ENCODE measurements at places on chromosomes 4 and X.

GRCh38 chr4:89268679-89269078 is 38.9 kb downstream of the GPRIN3 start:
- peaks cover 18% of the 10 kb centered on the region for H3K4me1 ChIP-seq
- no peak overlapping the region for H3K27ac ChIP-seq
- no peak overlapping the region for H3K4me3 ChIP-seq
- no peaks in the 10 kb centered on the region for H3K27me3 ChIP-seq
- H3K36me3 ChIP-seq: no peaks in the 10 kb centered on the region

GRCh38 chr4:162684371-162684700 is 482.4 kb downstream of the NAF1 start:
- no peak overlapping the region for H3K27ac ChIP-seq
- no peak overlapping the region for H3K4me3 ChIP-seq
- no peaks in the 10 kb centered on the region for H3K27me3 ChIP-seq
- H3K36me3 ChIP-seq: no peaks in the 10 kb centered on the region
- no peak for DNase-seq

GRCh38 chrX:121579016-121579760 is 531.8 kb downstream of the GLUD2 start:
- no peaks in the 10 kb centered on the region for H3K4me1 ChIP-seq
- H3K36me3 ChIP-seq: no peaks in the 10 kb centered on the region
- H3K4me3 ChIP-seq: no peak overlapping the region
- no peak for DNase-seq
- H3K27ac ChIP-seq: no peak overlapping the region

DNA sequence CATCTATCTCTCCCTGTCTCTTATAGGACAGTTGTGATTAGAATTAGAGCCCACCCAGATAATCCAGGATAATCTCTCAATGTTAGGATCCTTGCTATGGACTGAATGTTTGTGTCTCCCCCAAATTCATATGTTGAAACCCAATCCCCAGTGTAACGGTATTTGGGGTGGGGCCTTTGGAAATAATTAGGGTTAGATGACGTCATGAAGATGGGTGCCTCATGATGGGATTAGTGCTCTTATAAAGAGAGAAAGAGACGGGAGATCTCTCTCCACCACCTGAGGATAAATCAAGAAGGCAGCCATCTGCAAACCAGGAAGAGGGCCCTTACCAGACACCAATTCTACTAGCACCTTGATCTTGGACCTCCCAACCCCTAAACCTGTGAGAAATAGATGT is 33.7 kb upstream of the SHISA3 start:
- H3K36me3 ChIP-seq: no peaks in the 10 kb centered on the region
- H3K27me3 ChIP-seq: no peaks in the 10 kb centered on the region
- H3K4me1 ChIP-seq: no peaks in the 10 kb centered on the region
- no peak overlapping the region for H3K4me3 ChIP-seq

GRCh38 chr4:1833307-1834046 is 22.5 kb downstream of the LETM1 start:
- DNase-seq: no peak
- no peak overlapping the region for H3K27ac ChIP-seq
- H3K4me3 ChIP-seq: no peak overlapping the region
- H3K36me3 ChIP-seq: peaks cover 66% of the 10 kb centered on the region
- no peaks in the 10 kb centered on the region for H3K27me3 ChIP-seq
- no peaks in the 10 kb centered on the region for H3K4me1 ChIP-seq

DNA sequence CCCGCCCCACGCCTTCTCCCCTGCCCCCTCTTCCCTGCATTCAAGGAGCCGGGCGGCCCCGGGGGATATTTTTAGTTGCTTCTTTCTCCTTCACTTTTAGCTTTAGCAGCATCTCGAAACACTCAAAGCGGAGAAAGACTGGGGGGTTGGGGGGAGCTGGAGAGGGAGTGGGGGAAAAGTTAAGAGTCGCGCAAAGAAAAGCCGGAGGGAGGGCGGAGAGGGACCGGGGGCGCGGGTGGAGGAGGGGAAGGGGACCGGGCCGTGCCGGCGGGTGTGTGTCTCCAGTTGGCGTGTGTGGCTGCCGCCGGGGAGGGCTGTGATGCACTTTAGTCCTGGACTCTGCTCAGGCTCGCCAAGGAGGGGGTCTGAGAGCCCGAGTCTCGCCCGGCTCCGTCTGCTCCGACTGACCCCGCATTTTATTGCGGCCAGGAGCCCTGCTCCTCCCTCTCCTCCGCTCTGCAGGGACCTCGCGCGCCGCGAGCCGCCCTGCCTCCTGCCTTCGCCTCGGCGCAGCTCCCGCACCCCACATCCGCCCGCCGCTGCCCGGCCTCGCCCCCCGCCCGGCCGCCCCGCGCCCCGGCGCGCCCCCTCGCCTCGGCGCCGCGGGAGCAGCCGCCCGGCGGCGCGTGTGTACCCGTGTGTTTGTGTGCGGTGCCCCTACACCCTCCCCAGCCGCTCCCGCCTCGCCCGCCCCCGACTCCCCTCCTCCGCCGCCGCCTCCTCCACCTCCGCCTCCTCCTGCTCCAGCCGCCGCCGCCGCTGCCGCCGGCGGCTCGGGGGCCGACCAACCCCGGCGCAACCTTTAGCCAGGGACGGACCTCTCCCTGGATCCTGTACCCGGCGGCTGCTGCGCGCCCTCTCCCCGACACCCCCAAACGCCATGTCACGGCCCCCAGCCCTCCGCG is 1.4 kb downstream of the ZNF827 start:
- no peaks in the 10 kb centered on the region for H3K27me3 ChIP-seq
- no peaks in the 10 kb centered on the region for H3K36me3 ChIP-seq
- DNase-seq: peak; percentile 47
- peaks cover 12% of the 10 kb centered on the region for H3K4me1 ChIP-seq
- H3K27ac ChIP-seq: peak overlapping the region; percentile 63

DNA sequence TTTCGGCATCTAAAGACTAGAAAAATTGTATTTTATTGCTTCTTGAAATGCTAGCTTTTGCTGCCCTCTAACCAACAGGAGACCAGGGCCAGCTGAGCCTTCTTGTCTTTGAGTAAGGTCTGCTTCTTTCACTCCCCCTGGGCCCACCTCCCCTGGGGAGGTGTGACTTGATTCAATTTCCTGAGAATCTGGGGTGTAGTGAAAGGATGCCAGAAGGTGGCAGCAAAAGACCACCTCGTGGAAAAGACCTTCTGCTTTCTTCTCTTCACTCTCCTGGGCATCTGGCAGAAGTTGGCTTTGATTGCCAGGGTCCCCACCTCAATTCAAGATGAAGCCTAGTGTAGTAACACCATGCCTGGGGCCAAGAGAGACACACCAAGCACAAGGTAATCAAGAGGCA is 96.5 kb upstream of the MAOA start:
- no peaks in the 10 kb centered on the region for H3K27me3 ChIP-seq
- H3K36me3 ChIP-seq: no peaks in the 10 kb centered on the region
- H3K4me1 ChIP-seq: no peaks in the 10 kb centered on the region
- peak; percentile 5 for DNase-seq

DNA sequence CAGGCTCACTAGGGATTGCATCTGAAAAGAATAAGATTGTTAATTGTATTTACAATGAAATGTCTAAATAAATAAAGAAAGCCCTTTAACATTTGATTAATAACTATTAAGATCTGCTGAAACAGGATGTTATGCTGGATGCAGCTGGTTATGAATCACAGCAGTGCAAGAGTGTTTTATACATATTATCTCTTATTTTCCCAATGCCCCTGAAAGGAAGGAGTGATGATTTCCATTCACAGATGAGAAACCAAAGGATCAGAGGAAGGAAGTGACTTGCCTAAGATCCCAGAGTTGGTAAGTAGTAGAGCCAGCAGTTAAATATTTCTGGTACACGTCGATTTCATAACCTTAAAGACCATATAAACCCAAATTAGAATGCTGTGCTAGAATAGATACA is 76.3 kb upstream of the ARHGAP36 start:
- H3K36me3 ChIP-seq: no peaks in the 10 kb centered on the region
- no peak for DNase-seq
- H3K27me3 ChIP-seq: no peaks in the 10 kb centered on the region
- no peak overlapping the region for H3K27ac ChIP-seq

DNA sequence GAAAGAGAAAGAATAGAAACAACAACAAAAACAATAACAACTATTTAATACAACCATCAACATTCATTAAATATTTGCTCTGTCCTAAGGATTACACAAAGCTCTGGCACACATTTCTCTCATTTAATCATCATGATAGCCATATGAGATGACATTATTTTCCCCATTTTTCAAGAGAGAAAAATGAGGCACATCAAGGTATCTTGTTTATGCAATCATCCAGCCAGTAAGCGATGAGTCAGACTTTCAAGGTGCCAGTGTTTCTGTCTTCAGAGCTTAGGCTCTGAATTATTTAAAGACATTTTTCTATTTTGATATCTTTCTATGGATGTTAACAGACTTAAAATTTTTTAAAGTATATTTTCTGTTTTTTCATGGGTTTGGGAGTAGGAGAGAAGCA is 541.8 kb upstream of the SMIM31 start:
- no peak for DNase-seq
- H3K4me1 ChIP-seq: no peaks in the 10 kb centered on the region
- no peak overlapping the region for H3K4me3 ChIP-seq
- H3K36me3 ChIP-seq: no peaks in the 10 kb centered on the region
- no peak overlapping the region for H3K27ac ChIP-seq

DNA sequence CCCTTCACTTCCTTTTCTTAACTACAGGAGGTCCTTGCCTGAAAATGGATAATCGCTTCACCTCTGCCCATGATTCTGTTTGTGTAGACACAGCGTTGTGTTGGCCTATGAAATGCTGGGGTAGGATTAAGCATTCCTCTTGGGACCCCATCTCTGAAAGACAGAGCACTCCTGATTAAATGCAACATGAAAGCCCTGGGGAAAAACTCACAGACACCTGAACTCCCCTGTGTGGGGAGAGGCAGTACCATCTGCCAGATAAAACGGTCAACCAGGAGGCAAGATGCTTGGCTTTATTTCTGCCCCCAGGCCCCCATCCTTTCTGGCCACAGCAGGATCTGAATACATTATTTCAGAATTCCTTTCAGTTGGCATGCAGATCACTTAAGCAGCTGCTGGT is 1.9 kb downstream of the LGI2 start:
- no peak for DNase-seq
- H3K27me3 ChIP-seq: peaks cover 38% of the 10 kb centered on the region
- no peaks in the 10 kb centered on the region for H3K4me1 ChIP-seq
- no peak overlapping the region for H3K4me3 ChIP-seq
- H3K27ac ChIP-seq: no peak overlapping the region

DNA sequence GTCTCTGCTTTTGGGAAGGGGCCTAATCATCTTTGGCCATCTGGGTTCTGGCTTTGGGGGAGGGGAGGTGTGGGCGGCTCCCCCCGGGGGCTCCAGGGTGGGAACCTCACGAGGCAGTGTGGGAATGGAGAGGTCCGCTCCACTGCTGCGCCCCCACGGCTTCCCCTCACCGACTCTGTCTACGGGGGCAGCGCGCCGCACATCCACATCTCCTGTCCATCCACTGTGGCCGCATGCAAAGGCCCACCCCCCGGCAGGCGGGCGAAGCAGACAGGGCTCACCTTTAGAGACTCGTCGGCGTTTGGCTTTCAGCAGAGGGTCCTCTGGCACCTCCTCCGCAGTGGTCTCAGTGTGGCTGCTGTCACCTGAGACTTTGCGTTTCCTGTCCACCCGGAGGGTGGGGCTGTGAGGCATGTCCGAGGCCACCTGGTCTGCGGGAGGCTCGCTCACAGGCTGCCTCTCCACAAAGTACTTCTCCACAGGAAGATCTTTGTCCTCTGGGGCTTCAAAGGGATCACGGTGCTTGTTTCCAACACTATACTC is 33.6 kb downstream of the BCOR start:
- no peak for DNase-seq
- no peak overlapping the region for H3K27ac ChIP-seq
- H3K27me3 ChIP-seq: no peaks in the 10 kb centered on the region
- peaks cover 53% of the 10 kb centered on the region for H3K4me1 ChIP-seq
- H3K4me3 ChIP-seq: no peak overlapping the region

DNA sequence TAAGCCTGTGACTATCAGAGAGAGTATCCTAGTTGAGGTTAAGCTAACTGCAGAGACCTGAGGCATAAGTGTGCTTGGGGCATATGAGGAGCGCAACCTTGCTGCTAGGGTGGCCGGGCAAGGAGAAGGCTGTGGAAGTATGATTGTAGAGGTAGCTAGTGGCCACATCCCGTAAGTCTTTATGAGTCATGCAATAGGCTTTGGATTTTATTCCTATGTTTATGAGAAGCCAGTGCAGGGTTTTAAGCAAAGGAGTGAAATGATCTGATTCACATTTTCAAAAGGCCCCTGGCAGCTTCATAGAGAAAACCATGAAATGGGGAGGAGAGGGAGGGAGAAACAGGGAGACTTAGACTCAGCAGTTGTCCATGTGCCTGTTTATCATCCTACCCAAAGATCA is 92.1 kb upstream of the WDFY3 start:
- no peak for DNase-seq
- no peaks in the 10 kb centered on the region for H3K4me1 ChIP-seq
- no peaks in the 10 kb centered on the region for H3K36me3 ChIP-seq
- no peak overlapping the region for H3K4me3 ChIP-seq
- H3K27me3 ChIP-seq: peaks cover 2% of the 10 kb centered on the region

- H3K4me1 ChIP-seq: no peaks in the 10 kb centered on the region
- H3K27me3 ChIP-seq: no peaks in the 10 kb centered on the region
- no peaks in the 10 kb centered on the region for H3K36me3 ChIP-seq
- no peak overlapping the region for H3K27ac ChIP-seq
Measured at GRCh38 chrX:54641530-54641929, 111.5 kb downstream of the GNL3L start.

DNA sequence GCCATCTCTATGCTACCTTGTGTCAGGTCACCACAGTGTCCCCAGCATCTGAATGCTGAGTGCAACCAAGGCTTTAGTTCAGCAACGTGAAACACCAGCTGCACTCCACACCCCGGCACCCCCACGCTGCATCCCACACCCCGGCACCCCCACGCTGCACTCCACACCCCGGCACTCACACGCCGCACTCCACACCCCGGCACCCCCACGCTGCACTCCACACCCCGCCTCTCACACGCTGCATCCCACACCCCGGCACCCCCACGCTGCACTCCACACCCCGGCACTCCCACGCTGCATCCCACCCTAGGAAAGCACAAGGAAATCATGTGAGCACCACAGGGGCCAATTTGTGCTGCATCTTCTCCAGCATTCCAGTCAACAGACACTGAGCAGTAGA is 199.8 kb upstream of the FRG1 start:
- no peaks in the 10 kb centered on the region for H3K27me3 ChIP-seq
- no peaks in the 10 kb centered on the region for H3K4me1 ChIP-seq
- no peak overlapping the region for H3K4me3 ChIP-seq
- no peaks in the 10 kb centered on the region for H3K36me3 ChIP-seq
- DNase-seq: no peak

- H3K27ac ChIP-seq: no peak overlapping the region
- no peaks in the 10 kb centered on the region for H3K4me1 ChIP-seq
- no peak for DNase-seq
- no peaks in the 10 kb centered on the region for H3K27me3 ChIP-seq
- no peak overlapping the region for H3K4me3 ChIP-seq
- no peaks in the 10 kb centered on the region for H3K36me3 ChIP-seq
Measured at GRCh38 chr4:152424977-152425376, 110.9 kb downstream of the FBXW7 start.

DNA sequence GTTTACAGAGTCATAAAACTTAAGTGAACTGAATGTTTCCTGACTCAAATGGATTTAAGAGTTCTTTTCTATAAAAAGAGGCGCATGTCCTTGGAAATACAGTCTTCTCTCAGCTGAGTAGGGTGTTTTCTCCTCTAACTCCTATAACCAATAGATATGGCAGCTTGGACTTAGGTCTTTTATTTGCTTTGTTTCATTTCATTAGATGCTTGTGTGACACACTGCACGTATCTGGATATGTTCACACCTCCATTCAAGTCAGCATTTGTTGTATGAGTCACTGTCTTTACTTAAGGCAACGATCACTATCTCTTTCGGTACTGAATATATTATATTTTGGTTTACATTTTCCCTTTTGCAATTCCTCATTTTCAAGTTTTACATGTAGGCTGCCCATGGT is 136.6 kb downstream of the ARSF start:
- no peak for DNase-seq
- H3K27me3 ChIP-seq: peaks cover 2% of the 10 kb centered on the region
